CD4-positive, alpha-beta T cell (primary cell): ENCODE measurements at places on chromosomes 7 and 10.

GRCh38 chr10:22258471-22258870, 40.7 kb upstream of the EBLN1 start:
- no peak for DNase-seq

DNA sequence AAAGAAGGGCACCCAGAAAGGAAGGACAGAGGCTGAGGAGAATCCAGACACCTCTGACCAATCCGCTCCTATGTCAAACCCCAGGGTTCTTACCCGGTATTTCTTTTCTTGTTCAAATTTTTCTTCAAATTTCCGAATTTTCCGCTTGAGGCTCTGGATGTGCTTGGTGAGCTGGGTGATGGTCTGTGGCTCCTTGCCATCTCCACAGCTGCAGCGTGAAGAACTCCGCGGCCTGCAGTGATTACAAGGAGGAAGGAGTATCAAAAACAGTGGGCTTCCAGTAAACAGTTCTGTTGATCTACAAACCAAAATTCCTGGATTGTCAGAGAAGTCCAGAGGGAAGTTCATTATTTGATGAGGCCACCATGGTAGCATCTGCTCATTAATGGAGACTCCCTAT, 92.0 kb downstream of the PHYHIPL start:
- no peak for DNase-seq

DNA sequence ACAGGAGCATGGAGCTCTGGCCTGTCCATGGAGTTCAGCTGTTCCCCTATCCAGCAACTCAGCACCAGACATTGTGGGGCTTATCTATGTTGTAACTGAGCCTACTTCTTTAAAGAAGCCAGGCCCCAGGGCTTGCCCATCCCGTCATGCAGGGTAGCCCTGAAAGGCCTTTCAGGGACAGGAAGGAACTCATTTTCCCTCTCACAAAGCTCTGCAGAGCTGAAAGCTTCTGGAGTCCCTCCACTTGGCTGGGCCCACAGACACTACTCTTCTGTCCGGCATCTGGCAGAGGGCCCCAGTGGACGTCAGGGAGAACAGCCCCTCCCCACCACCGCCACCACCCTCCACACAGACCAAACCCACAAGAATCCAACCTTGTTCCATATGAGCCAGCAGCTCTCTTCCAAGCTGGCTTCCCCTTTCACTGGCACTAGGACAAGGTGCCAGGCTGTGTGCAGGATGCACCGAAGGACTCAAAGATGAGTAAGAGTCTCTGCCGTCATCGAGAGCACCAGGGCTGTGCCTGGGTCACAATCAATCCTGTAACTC, 33.1 kb downstream of the DENND2A start:
- DNase-seq, result no peak

GRCh38 chr10:32346134-32346550, 816 bp downstream of the EPC1 start:
- DNase-seq, result peak; percentile 91

DNA sequence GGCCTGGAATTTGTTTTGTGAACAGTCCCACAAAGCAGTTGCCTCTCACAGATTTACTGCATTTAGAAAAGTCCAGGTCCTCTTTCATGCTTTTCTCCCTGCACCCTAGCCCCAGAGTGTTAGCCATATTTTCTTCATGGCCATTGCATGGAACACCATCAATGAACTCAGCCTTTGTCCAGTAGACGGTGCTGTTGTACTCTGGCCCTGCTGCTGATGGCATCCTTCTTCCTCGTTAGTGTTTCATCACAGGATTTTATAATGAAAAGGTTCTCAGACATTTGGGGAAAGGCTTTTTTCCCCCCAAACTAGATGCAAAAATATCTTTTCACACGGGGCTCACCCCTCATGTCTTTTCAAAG, 93.0 kb upstream of the SLC25A13 start:
- DNase-seq, result peak; percentile 56

GRCh38 chr10:121078036-121078435, 226.9 kb downstream of the WDR11 start:
- DNase-seq, result no peak

GRCh38 chr10:3485057-3485686, 299.8 kb downstream of the KLF6 start:
- no peak for DNase-seq
